NCI-H446 (cell line): ENCODE measurements at places on chromosomes 5 and 9.

DNA sequence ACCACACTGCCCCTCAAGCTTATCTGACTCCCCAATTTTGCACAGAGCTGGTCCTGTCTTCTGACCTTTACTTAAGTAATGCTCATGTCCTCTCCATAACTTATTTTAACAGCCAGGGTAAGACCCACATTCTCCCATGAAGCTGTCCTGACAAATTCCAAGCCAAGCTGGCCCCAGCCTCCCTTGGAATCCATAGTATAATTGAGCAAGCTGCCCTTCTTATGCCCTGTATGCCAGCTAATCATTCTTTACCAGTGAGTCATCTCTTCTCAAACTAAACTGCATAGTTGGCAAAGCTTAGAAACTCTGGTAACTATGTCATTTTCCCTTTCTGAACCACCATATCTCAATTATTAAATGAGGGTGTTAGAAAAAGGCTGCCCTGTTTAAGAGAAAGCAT, 92.4 kb downstream of the NFIB start:
- DNase-seq: peak; percentile 100

DNA sequence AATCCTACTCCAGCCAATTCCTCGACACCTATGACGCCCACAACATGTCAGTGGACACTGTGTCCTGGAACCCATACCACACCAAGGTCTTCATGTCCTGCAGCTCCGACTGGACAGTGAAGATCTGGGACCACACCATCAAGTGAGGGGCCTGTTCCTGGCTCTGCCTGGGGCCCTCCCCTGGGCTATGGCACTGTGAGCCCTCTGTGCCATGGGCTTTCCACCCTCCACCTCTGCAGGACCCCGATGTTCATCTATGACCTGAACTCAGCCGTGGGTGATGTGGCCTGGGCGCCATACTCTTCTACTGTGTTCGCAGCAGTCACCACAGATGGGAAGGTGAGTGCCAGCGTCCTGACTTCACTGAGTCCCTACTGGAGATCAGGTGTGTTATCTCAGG, 8.4 kb downstream of the ENHO start:
- no peak for DNase-seq

DNA sequence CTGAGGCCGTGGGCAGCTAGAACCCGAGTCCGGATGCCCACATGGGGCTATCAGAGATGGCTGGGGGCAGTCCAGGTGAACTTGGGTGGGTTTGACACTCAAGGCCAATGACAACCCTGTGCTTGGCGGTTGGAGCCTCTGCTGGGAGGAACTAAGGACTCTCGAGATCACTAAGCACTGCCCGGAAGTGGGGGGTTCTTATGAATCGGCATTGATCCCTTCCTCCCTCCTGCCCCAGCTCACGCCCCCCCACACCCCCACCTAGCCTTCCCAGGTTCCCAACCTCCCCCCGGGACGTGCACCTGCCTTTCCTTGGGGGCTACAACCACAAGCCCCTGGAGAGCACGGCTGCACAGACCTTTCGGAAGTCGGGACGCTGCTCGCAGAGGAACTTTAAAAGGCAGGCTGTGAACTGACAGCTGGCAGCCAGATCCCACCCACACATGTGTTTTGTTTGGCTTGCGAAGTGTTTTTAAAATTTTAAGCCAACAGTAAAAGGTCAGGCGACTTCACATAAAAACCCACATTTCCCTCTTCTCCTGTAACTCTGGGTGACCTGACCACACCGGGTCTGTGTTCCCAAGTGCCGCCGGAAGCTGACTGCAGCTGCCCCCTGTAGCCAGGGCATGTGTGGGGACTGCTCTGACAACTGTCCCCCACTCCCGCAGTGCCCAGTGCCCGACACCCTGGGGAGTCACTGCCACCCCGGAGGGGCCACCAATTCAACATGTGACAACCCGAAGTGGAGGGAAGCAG, 5.1 kb upstream of the RALGDS start:
- DNase-seq: peak; percentile 6

GRCh38 chr5:163964671-163965070, 459.3 kb downstream of the MAT2B start:
- no peak for DNase-seq

GRCh38 chr5:20446121-20446520, 458.1 kb upstream of the CDH18 start:
- DNase-seq: no peak

DNA sequence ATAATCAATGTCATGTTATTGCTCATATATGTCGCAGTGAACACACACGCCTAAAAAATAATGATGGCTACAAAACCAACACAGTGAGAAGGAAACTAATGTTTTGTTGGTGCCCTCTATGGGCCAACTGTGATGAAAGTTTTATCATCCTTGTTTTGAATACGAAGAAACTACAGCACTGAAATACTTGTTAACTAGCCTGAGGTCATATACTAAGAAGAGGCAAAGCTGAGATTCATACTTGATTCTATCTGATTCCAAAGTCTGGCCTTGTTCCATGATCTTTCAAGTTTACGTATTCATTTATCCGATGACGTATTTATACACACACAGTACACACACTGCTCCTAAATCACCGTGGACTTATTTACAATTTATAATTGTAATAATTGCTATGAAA, 16.1 kb upstream of the DRD1 start:
- DNase-seq: no peak

- DNase-seq: no peak
Observed at GRCh38 chr9:69324549-69325401, at the start of gene ENTREP1. TSS of gene ENTREP1 (plus strand) at chr9:69325215. CDS start at chr9:69325310, 95 bp downstream.

- no peak for DNase-seq
Observed at GRCh38 chr5:83509540-83509939, 38.0 kb downstream of the VCAN start.

DNA sequence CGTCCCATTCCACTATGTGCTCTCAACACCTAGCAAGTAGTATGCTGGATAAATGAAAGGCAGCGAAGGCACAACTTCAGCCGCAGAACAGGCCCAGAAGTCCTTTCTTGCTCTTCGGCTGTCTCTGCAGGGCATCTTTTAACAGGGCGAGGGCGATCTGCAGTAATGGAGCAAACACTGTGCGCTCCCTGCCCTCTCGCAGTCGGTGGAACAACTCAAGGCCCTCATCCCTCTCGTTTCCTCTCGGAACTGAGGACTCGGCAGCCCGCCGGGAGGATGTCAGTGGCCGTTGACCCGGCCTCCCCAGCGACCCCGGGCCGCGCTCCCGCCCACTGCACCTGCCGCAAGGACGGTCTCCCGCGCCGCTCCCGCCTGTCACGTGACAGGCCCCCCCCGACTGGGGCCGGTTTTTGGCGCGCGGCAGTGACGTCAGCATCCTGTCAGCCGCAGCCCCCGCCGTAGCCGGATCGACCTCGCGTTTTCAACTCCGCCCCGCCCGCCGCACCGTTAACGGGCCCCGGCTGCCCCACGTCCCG, 1.1 kb downstream of the ZNF367 start:
- peak; percentile 71 for DNase-seq

DNA sequence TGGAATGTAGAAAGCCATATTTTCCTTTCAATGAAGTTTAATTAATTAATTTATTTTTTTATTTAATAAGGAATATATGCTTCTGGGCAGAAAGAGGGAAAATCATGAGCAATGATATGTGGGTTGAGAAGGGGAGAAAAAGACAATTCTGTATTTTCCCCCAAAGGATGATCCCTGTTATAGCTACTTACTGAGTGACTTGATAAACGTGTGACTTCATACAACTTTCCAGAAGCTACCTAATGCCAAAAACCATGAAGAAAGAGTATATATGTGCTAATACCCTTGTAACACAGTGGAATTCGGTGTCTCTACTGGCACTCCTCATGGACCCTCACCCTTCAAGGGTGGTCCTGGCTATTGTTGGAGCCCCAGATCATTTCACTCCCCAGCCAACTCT, 335.0 kb upstream of the KLF4 start:
- no peak for DNase-seq

GRCh38 chr5:32276173-32276853, 36.4 kb downstream of the MTMR12 start:
- DNase-seq: no peak

DNA sequence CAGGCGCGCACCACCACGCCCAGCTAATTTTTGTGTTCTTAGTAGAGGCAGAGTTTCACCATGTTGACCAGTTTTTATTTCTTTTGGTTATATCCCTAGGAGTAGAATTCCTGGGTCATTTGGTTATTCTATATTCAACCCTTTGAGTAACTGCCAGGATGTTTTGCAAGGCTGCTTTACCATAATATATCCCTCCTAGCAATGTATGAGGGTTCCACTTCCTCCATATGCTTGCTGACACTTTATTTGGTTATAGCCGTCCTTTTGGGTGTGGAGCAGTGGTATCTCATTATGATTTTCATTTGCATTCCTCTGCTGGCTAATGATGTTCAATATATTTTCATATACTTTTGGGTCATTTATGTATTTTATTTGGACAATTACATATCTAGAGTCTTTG, 81.2 kb downstream of the RAB24 start:
- no peak for DNase-seq

DNA sequence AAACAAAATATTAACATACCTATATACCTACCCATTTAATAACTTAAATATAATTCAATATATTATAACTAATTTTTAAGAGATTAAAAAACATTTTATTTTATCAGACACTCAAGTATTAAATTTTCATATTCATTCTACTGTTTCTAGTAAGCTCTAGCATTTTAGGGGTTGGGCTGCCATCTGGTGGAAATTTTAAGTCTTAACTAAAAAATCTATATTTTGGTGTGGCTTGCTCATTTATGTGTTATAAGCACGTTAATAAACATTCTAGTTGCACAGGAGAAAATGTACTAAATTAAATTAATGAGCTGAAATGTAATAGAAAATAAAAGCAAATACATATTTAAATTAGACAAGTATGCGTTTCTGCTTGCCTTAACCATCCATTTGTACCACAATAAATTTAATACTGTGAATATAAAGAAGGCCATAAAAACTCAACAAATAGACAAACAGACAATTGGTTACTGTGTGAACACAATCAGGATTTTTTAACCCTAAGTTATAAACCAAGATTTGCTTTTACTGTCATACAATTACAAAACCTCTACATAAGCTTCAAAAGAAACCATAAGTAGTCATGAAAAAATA, 1728.3 kb upstream of the CDH9 start:
- peak; percentile 21 for DNase-seq

DNA sequence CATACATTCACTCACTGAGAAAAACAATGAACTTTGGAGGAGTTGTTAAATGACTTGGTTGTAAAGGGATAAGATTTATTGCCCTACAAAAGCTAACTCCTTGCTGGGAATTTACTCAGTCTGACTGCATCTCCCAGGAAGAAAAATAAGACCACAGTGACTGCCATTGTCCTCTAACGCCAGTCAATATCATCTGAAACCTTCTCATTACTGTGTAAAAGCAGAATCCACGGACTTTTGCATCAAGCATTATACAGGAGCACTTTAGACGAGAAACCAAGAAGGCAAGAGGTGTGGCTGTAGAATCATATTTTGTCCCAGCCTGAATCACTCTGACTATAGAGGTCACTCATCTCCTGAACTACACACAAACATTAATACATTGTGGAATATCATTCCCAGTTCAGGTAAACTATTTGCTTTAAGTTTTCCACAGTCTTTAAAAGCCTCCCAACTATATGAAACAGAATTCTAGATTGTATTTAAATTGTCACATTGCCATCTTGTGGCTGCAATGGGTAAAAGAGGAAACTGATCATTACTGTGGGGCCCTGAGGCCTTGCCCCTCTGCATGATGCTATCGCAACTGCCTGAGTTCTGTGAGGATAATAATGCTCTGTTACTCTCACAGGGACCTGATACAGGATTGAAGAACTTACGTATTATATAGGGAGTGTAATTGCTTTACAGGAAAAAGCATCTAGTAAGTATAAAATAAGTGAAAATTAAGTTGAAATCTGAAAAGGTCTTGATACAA, 142.9 kb downstream of the SLCO4C1 start:
- peak; percentile 67 for DNase-seq

- DNase-seq: no peak
Observed at GRCh38 chr5:87258507-87258906, 9.2 kb upstream of the RASA1 start.

DNA sequence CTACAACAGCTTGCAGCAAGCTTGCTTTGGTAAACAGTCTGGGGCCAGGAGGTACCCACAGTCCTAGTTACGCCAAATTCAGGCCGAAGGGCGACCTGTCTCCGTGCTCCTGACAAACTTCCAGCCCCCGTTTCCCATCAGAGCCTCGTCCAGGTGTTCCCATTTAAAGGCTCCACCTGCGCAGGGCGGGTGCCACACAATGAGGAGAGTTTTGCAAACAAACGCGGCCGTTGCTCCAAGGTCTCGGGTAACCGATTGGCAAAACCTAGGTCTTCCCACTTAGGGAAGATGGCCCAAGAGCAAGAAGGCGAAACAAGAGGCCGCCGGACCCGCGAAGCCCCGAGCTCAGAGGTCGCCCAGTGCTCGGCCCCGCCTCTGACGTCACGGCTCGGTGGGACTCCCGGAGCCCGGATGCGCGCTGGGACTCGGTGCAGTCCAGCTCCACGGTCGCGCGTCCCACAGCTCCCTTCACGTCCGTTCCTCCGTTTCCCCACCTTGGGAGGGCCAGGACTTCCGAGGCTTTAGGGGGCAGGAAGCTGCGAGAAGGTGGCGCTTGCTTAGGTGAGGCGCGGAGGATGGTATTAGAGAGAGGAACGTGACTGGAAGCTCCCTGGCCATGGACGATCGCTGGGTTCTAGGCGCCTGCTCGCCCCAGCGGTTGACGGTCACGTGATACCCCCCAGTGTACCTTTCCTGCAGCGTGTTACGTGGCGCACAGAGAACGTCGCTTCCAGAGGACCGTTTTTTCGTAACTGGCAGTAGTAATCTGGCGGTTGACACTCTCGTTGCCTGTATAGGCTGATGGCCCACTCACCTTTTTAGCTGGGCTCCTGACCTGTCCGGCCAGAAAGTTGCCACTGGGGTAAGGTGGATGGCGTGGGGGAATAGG, 41.8 kb upstream of the KDM4C start:
- no peak for DNase-seq

GRCh38 chr5:170301149-170301548, 3.6 kb upstream of the LCP2 start:
- DNase-seq: no peak

DNA sequence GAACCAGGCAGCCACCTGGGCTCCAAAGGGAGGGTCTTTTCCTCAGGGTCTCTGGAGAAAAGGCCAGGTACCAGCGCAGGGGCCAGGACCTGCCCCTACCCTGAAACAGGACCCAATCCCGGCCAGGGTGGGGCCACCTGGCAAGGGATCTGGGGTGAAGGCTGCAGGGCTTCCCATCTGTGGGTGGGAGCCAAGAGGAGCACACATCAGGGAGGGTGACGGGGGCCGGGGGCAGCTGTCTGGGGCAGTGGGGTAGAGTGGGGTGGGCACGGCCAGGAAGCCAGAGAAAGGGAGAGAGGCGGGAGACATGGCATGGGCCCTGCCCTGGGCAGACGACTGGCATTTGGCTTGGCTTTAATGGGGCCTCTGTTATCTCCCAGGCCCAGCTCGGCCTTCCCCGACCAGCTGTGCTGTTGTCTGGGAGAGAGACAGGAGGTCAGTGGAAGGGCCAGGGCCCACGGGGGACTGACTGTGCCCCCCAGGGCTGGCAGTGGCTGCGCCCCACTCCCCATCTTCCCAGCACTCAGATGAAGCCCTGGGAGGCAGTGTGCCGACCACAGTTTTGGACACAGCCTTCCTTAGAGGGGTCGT, 57.2 kb upstream of the RNF130 start:
- no peak for DNase-seq
